ENCODE measurements at places on chromosomes 4 and X.
A peak's percentile ranks its signal among the peaks of the same experiment; 100 is the strongest.

- no peak for DNase-seq
These were observed 511.0 kb upstream of the ATOH1 start for GRCh38 chr4:93317561-93317960.

- no peak for DNase-seq
These were observed 41.3 kb downstream of the RAPGEF2 start for GRCh38 chr4:159144112-159144694.

DNA sequence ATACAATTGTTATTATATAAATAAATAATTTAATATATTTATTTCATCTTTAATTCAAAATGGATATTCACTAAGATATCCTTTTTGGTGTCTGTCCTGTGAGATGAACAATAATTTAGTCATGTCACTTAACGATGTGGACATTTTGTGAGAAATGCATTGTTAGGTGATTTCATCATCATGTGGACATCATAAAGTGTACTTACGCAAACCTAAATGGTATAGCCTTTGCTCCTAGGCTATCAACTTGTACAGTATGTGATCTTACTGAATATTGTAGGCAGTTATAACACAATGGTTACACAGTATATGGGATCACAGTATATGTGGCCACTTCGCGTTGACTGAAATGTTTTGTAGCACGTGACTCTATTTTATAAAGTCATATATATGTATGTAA is 20.2 kb upstream of the CHRNA9 start:
- DNase-seq: no peak

GRCh38 chrX:68727696-68728095 is 80.2 kb downstream of the STARD8 start:
- no peak for DNase-seq

GRCh38 chr4:96352051-96352517 is 512.2 kb downstream of the PDHA2 start:
- DNase-seq: peak; percentile 5

GRCh38 chrX:54721424-54721823 is 76.6 kb downstream of the ITIH6 start:
- DNase-seq: no peak

DNA sequence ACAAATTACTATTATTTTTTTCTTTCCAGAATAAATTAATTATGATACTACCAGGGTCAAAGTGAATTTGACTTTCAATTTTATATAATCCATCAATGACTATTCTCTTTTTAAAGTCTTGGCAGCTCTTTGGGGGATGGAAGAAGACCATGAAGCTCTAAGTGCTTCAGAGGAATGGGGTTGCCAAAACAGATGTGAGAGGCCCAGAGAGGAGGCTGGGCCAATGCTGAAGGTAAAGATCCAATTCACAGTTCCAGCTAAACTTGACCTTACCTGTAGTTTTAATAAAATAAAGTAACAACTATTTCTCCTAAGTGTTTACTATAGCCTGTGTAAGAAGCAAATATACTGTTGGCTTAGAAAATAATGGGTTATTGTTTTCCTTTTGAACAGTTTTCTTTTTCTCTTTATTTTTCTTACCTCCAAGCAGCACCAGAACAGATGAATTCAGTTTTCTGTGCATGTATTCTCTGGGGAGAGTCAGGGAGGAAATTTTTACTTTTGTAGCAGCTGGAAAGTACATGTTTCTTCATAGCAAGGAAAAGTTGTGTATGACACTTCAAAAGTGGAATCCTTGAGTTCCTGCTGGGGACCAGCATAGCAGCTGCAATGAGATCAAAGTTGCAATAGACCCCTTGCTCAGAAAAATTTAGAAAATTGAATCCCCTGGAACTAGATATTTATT is 104.9 kb downstream of the CEP44 start:
- DNase-seq: peak; percentile 80

GRCh38 chr4:173318648-173319211 is 15.4 kb downstream of the HMGB2 start:
- peak; percentile 49 for DNase-seq

- DNase-seq: no peak
These were observed 33.8 kb downstream of the F8 start for GRCh38 chrX:154988719-154989118.

DNA sequence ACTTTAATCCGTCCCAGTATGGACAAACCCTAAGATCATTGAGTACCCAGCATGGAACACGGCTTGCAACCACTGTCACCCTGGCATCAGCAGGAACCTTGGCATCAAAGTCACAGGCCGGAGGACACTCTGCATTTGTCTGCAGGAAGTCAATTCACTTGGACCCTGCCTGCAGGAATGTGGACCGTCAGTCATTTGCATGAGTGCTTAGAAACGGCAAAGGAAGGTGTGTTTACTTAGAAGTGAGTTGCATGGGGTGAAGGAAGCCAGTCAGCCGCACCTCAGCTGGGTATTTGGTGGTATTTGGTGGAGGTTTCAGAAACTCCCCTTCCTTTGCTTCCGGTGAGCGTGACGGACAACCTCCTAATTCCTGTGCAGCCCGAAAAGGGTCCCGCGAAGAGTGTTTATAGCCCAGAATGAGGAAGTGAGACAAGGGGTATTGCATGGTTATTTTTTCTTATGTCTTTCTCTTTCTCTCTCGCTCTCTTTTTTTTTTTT is 15.5 kb downstream of the P2RY8 start:
- DNase-seq: peak; percentile 57

DNA sequence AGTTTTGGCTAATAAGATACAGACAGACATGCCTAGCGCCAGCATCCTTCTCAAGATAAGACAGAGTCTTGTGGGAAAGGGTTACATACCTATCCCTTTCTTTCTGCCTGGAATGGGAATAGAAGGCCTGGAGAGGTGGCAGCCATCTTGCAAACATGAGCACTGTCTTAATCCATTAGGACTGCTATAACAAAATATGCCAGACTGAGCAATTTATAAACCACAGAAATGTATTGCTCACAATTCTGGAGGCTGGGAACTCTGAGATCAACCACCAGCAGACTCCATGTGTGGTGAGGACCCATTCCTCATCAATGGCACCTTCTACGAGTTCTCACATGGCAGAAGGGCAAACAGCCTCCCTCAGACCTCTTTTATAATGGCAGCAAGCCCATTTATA is 26.5 kb upstream of the NEIL3 start:
- no peak for DNase-seq

GRCh38 chrX:7133050-7133440 is 14.5 kb upstream of the STS start:
- peak; percentile 39 for DNase-seq

GRCh38 chrX:111823128-111823527 is 52.9 kb upstream of the TRPC5OS start:
- DNase-seq: peak; percentile 9
